ENCODE measurements at places on chromosomes 2 and 18. TPM values are rescaled to one million over a fixed set of nuclear protein-coding genes. Genes with fewer than 3 reads are reported as not detected.

- peaks cover 2% of the 10 kb centered on the region for H3K4me1 ChIP-seq
- H3K27me3 ChIP-seq: peaks cover 6% of the 10 kb centered on the region
- no peaks in the 10 kb centered on the region for H3K36me3 ChIP-seq
- no peak for DNase-seq
Observed at GRCh38 chr2:65500310-65501040, 68.1 kb upstream of the SPRED2 start.

GRCh38 chr2:38622210-38622609 lies 19.5 kb upstream of the HNRNPLL start:
- H3K27me3 ChIP-seq: no peaks in the 10 kb centered on the region
- no peaks in the 10 kb centered on the region for H3K36me3 ChIP-seq

The ZBTB7C gene
- total RNA-seq: 0.67 TPM

The UGT1A6 gene
- not detected for total RNA-seq

- no peak for DNase-seq
Observed at GRCh38 chr2:179274749-179275148, 10.1 kb upstream of the SESTD1 start.

GRCh38 chr18:56873441-56874140 lies 222.4 kb downstream of the WDR7 start:
- H3K27me3 ChIP-seq: no peaks in the 10 kb centered on the region
- H3K27ac ChIP-seq: peak overlapping the region; percentile 99
- H3K36me3 ChIP-seq: no peaks in the 10 kb centered on the region
- H3K4me3 ChIP-seq: peak overlapping the region; percentile 67

DNA sequence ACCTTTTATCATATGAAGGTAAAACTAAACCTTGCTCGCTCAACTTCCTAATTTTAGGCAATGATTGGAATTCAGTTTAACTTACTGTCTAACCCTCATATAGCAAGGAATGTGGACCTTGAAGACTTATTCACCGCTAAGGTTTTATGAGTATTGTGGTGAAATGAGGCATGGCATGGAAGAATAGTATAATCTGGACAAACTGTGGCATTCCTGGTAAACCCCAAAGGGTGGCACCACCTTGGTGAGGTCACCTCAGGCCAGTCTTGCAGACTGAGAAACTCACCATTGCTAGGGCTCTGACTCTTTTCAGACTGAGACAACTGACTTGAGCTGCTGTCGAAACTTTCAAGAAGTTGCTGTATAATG lies 51.1 kb upstream of the EHBP1 start:
- peaks cover 16% of the 10 kb centered on the region for H3K4me1 ChIP-seq
- no peak overlapping the region for H3K27ac ChIP-seq
- no peak for DNase-seq
- H3K4me3 ChIP-seq: no peak overlapping the region
- H3K27me3 ChIP-seq: no peaks in the 10 kb centered on the region
- H3K36me3 ChIP-seq: no peaks in the 10 kb centered on the region

GRCh38 chr2:72142570-72143440 lies 4.9 kb downstream of the CYP26B1 start:
- H3K4me1 ChIP-seq: peaks cover 18% of the 10 kb centered on the region
- DNase-seq: no peak
- H3K36me3 ChIP-seq: peaks cover 3% of the 10 kb centered on the region
- H3K27me3 ChIP-seq: peaks cover 31% of the 10 kb centered on the region
- H3K4me3 ChIP-seq: no peak overlapping the region

The CCDC68 gene
- 0.87 TPM for total RNA-seq

- H3K27ac ChIP-seq: no peak overlapping the region
- no peaks in the 10 kb centered on the region for H3K4me1 ChIP-seq
- H3K36me3 ChIP-seq: no peaks in the 10 kb centered on the region
- peaks cover 2% of the 10 kb centered on the region for H3K27me3 ChIP-seq
- no peak for DNase-seq
- H3K4me3 ChIP-seq: no peak overlapping the region
Observed at GRCh38 chr18:9017167-9017904, 85.2 kb upstream of the NDUFV2 start.

DNA sequence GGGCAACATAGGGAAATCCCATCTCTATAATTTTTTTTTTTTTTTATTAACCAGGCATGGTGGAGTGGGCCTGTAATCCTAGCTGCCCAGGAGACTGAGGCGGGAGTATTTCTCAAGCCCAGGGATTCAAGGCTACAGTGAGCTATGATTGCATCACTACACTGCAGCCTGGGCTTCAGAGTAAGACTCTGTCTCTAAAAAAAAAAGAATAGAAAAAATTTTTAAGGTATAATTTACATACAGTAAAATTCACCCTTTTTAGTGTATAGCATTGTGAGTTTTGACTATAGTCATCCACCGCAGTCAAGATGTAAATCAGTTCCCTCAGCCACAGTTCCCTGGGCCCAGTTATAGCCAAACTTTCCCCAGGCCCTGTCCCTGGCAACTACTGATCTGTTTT lies 57.1 kb upstream of the MSH6 start:
- H3K4me1 ChIP-seq: no peaks in the 10 kb centered on the region
- no peak overlapping the region for H3K4me3 ChIP-seq
- no peaks in the 10 kb centered on the region for H3K27me3 ChIP-seq
- no peak for DNase-seq

- H3K27ac ChIP-seq: no peak overlapping the region
- peaks cover 7% of the 10 kb centered on the region for H3K36me3 ChIP-seq
- no peaks in the 10 kb centered on the region for H3K27me3 ChIP-seq
- H3K4me1 ChIP-seq: peaks cover 6% of the 10 kb centered on the region
Observed at GRCh38 chr2:68589963-68590362, 53.4 kb upstream of the PROKR1 start.

DNA sequence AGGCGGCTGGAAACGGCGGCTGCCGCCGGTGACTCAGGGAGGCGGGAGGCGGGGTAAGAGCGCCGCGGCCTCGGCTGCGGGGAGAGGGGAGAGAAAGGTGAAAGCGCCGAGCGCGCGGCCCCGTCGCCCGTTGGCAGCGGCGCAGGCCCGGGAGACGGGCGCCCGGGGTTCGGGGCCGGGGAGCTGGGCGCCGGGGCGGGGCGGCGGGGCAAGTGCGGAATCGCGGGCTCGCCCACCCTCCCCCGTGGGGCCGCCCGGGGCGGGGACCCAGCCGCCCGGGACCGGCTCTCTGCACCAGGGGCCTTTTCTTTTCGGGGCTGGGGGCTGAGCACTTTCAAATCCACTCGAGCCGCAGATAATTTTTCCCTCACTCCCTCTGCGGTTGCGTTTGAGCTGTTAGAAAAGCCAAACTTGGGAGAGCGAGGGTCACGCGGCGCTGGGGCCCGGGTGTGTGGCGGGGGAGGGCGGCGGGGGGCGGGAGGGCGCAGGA lies 266 bp downstream of the KDM3A start:
- H3K4me1 ChIP-seq: peaks cover 38% of the 10 kb centered on the region
- H3K36me3 ChIP-seq: peaks cover 34% of the 10 kb centered on the region
- peak overlapping the region; percentile 100 for H3K27ac ChIP-seq
- H3K4me3 ChIP-seq: peak overlapping the region; percentile 93

DNA sequence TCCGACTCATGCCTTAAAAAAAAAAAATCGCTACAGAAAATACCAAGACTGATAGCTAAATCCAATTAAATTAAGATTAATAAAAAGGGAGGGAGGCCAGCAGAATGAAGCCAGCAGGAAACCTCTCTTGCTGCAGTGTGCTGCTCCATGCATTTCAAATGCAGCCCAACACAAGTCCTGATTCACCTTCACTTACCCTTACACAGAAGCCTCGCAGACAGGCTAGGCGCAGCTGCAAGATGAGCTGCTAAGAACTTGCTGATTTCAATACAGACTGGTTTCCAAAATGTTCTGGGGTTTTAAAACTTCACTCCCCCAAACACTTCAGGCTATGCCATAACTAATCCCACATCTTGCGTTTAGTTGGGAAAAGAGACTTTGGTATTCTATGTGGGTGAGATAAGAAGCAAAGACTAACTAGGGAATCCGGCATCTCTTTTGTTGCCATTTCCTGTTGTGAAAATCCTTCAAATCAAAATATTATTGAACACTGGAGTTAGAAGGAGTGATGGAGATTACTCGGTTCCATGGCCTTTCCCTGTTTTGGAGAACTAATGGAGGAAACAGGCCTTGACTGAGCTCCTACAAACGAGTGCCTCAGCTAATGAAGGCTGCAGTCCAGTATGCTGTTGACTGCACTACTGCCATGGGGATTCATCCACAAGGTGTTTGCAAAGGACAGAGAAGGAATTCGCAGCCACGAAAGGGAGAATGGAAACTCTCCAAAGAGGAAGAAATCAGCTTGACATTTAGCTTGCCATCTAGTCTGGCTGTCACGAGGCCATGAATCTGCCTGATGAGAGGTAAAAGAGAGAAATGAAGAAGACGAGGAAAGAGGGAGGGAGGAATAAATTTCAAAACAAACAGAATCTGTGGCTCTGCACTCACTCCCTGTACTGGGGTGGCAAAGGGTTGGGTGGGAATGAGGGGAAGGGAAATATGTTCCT lies 67.3 kb downstream of the CLHC1 start:
- peaks cover 61% of the 10 kb centered on the region for H3K4me1 ChIP-seq
- peak overlapping the region; percentile 5 for H3K4me3 ChIP-seq
- no peak for DNase-seq
- H3K27me3 ChIP-seq: no peaks in the 10 kb centered on the region

DNA sequence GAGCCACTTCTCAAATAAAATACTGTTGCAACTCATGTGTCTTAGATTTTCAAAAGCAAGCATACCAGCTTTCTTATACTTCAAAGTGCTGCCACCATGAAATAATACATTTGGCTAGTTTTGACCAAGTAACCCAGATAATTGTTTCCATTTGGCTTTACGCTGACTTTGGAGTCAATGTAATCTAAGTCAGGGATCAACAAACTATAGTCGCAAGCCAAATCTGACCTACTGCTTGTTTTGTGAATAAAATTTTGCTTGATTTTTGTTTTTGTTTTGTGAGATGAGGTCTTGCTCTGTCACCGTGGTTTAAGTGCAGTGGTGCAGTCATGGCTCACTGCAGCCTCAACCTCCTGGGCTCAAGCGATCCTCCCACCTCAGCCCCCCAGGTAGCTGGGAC lies 65.0 kb downstream of the OXER1 start:
- DNase-seq: no peak
- H3K4me1 ChIP-seq: no peaks in the 10 kb centered on the region
- no peak overlapping the region for H3K4me3 ChIP-seq

DNA sequence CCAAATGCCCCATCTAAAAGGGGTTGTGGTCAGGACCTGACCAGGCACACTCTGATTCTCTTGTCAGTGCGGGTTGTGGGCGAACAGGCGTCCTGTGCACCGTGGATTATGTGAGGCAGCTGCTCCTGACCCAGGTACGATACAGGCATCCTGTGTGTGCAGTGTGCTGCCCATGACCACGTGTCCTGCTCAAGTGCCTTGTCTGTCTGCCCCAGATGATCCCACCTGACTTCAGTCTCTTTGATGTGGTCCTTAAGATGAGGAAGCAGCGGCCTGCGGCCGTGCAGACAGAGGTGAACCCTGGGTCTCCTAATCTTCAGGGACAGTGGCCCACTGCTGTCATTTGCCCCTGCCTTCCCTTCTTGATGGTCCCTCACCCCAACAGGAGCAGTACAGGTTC lies 14.6 kb downstream of the PTPN18 start:
- peaks cover 9% of the 10 kb centered on the region for H3K27me3 ChIP-seq
- peak overlapping the region; percentile 42 for H3K4me3 ChIP-seq
- DNase-seq: no peak
- H3K27ac ChIP-seq: no peak overlapping the region

The GCKR gene
- 0.59 TPM for total RNA-seq

The C2orf76 gene
- total RNA-seq: 10.8 TPM

- DNase-seq: no peak
- H3K4me1 ChIP-seq: peaks cover 8% of the 10 kb centered on the region
- no peaks in the 10 kb centered on the region for H3K27me3 ChIP-seq
- H3K36me3 ChIP-seq: no peaks in the 10 kb centered on the region
Observed at GRCh38 chr18:4640349-4641012, 185.4 kb upstream of the DLGAP1 start.

GRCh38 chr2:191643429-191643828 lies 34.5 kb upstream of the NABP1 start:
- no peaks in the 10 kb centered on the region for H3K4me1 ChIP-seq
- H3K27ac ChIP-seq: no peak overlapping the region
- no peaks in the 10 kb centered on the region for H3K27me3 ChIP-seq
- no peak for DNase-seq
- no peaks in the 10 kb centered on the region for H3K36me3 ChIP-seq

GRCh38 chr2:37630776-37631175 lies 40.7 kb downstream of the CDC42EP3 start:
- no peaks in the 10 kb centered on the region for H3K36me3 ChIP-seq
- no peak for DNase-seq
- no peak overlapping the region for H3K27ac ChIP-seq
- no peak overlapping the region for H3K4me3 ChIP-seq

DNA sequence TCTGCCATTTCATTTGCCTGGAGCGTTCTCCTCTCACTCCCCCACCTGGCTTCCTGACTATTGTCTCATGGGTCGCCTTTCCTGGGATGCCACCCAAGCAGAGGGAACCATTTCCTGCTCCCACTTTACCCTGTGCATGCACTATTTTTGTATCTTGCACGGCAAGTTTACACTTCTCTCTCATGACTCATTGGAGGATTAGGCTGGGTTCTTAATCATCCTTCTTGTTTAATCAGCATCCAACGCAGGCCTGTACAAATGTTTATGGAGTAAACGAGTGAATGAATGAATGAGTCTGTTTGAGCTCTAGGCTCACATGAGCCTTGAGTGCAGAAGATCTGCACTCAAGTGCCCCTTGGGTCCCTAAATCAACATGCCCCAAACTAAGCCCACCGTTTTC lies 3.8 kb upstream of the ARHGAP25 start:
- H3K27me3 ChIP-seq: peaks cover 2% of the 10 kb centered on the region
- DNase-seq: no peak
- peaks cover 6% of the 10 kb centered on the region for H3K4me1 ChIP-seq
- H3K27ac ChIP-seq: no peak overlapping the region

DNA sequence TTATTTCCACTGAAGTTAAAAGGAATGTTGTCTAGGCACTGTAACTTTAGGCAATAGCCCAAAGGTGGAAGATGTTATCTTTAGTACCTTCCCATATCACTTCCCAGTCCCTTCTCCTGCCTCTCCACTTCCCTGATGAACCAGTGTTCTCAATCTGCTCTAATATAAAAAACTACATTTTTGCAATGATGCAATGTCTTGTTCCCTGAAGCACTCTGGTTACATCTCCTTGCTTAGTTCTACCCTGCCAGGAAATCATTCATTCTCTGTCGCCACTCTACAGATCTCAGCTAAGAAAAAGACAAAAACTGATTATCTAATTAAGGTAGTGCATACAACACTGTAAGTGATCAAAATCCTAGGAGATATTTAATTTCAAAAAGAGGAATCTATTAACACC lies 71.3 kb downstream of the BAZ2B start:
- no peak for DNase-seq
- no peak overlapping the region for H3K4me3 ChIP-seq
- H3K36me3 ChIP-seq: peaks cover 7% of the 10 kb centered on the region
- no peak overlapping the region for H3K27ac ChIP-seq
- peaks cover 20% of the 10 kb centered on the region for H3K4me1 ChIP-seq

The IL36RN gene
- total RNA-seq: not detected

The FKBP7 gene
- 15.5 TPM for total RNA-seq

DNA sequence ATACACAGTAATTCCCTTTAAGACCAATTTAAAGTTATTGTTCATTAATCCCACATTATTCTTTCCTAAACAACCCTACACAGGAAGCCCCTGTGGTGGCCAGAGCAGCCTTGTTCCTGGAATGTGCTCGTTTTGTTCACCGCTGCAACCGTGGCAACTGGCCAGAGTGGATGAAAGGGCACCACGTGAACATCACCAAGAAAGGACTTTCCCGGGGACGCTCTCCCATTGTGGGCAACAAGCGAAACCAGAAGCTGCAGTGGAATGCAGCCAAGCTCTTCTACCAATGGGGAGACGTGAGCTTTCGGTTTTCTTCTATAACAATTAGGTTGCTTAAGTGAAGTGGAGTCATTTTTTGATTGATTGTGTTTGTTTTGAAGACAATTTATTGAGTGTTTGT lies 101.0 kb downstream of the UNC80 start:
- no peaks in the 10 kb centered on the region for H3K36me3 ChIP-seq
- no peak overlapping the region for H3K4me3 ChIP-seq
- H3K27ac ChIP-seq: peak overlapping the region; percentile 5
- no peaks in the 10 kb centered on the region for H3K27me3 ChIP-seq
- peak; percentile 26 for DNase-seq

The LAMA1 gene
- 8.7 TPM for total RNA-seq

Data from endothelial cell (in vitro differentiated cells).